ENCODE measurements at places on chromosomes 4 and X.

DNA sequence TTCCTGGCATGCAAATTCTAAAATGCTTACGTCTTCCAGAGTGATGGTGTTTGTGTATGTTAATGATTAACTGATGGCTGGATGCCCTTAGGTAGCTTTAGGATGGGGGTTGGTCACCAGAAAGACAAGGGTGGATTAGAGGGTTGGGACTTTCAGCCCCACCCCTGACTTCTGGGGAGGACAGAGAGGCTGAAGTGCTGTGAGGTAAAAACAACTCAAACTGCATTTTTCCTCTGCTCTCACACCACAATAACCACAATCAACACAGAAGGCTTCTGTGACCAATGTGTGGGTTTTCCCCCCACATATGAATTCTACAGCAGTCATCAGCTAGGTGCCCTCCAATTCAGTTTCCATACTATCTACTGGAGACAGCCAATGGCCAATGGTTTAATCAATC lies 18.7 kb upstream of the DDIT4L start:
- peak; percentile 1 for DNase-seq

- DNase-seq, result no peak
These were observed 23.8 kb upstream of the MAGEC3 start for GRCh38 chrX:141814213-141814857.

DNA sequence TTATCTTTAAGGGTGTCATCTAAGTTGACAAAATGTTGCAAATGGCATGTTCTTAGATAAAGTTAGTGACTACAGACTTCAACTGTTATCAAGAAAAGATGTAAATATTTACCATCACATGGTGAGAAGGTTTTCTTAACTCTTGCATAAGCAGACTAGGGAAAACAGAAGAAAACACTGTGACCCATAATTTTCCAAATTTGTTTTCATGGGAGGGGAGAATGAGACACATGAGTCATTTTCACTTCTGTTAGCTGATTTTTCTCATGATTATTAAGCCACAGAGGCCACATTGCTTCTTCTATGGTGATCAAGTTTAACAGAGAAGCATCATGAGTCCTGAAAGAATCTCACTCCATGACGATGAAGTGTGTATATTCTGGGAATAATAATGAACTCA lies 30.2 kb upstream of the SYTL5 start:
- DNase-seq, result no peak

GRCh38 chrX:17056868-17057608 lies 110.6 kb downstream of the REPS2 start:
- no peak for DNase-seq

GRCh38 chr4:113773014-113773413 lies 11.5 kb upstream of the CAMK2D start:
- no peak for DNase-seq

- no peak for DNase-seq
These were observed 3.2 kb upstream of the CHRNA9 start for GRCh38 chr4:40331961-40332360.

- no peak for DNase-seq
These were observed 414.9 kb downstream of the CENPC start for GRCh38 chr4:67130411-67130810.

DNA sequence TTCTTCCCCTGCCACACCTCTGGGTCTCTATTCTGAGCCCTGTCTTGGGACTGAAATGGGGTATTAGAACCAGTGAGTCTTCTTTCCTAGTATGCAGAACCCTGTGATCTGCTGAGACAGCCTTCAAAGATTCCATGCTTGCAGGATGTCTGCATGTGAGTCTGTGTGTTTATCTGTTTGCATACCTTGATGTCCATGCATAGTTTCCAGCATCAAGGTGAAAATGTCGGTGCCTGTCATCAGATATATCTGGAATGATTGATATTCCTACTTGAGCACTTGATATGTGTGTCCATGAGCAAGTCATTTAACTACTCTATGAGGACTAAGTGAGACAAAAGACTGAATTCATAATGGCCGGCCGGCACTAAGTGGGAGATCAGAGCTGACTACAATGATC lies 117.0 kb upstream of the HS3ST1 start:
- no peak for DNase-seq

GRCh38 chr4:74133786-74134499 lies 24.0 kb upstream of the MTHFD2L start:
- DNase-seq, result peak; percentile 30

- no peak for DNase-seq
These were observed 157.5 kb upstream of the ITM2A start for GRCh38 chrX:79524642-79525041.

DNA sequence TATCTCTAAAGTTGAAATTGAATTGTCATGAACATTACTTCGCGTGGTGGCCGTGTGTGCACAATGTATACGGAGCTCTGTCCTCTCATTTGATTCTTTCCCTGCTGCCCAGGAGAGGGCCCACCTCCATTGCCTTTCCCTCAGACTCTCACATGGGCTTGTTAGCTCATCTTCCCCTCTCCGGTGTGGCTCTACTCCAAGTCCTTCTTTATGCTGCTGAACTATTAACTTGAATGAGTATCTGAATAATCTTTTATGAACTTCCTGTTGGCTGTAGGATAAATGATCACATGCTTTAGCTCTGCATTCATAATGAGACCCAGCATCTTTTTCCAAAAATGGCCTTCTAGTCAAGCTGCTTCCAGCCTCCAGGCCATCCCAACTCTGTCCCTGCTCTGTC lies 68.8 kb upstream of the CLNK start:
- no peak for DNase-seq

DNA sequence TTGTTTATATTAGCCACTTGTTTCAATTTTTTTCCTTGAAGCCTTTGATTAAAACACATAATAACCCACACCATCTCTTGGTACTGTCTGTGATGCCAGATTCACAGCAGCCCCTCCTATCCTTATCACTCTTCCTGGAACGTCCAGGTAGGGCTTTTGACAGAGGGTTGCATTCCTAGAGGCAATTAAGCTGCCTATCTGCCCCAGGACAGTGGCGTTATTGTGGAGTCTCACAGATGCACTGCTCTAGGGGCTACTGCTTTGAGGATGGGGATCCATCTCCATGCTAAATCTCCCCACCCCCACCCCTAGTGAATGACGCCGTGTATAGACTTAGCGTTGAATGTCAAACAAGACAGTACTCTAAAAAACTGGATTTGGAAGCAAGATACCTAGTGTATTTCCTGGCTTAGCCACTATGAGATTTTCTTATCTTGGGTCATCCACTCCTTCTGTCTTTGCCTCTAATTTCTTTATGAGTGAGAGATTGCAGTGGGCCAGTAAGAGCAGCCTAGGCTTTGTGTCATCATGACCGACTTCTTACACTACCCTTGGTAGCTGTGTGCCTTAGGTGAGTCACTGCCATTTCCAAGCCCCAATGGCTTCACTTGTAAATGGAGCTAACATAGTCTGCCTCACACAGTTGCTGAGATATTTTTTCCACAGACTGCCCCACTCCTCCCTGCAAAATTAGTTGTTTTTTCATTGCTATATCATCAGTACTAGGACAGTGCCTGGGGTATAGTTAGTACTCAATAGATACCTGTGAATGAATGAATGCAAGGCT lies 90.9 kb downstream of the EGF start:
- no peak for DNase-seq

GRCh38 chrX:122238801-122239200 lies 945.3 kb upstream of the GRIA3 start:
- no peak for DNase-seq

- DNase-seq, result no peak
These were observed 39.0 kb downstream of the F11 start for GRCh38 chr4:186304866-186305505.

DNA sequence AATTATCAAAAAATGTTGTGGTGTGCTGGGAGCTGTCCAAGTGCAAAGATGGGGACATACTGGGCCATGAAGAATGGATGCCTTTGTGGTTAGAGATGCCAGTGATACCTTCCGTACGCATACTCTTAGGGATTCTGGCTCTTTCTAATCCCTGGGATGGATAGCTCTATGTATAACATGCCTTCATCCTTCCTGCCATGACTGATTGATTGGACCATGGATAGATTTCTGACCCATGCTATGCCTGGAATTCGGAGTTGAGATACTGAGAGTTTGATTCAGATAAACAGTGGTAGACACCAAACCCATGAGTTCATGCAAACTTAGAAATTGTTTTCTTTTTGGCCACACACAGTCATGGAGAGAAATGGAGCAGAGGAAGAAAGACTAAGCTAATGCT lies 147.2 kb upstream of the WDFY3 start:
- DNase-seq, result no peak

DNA sequence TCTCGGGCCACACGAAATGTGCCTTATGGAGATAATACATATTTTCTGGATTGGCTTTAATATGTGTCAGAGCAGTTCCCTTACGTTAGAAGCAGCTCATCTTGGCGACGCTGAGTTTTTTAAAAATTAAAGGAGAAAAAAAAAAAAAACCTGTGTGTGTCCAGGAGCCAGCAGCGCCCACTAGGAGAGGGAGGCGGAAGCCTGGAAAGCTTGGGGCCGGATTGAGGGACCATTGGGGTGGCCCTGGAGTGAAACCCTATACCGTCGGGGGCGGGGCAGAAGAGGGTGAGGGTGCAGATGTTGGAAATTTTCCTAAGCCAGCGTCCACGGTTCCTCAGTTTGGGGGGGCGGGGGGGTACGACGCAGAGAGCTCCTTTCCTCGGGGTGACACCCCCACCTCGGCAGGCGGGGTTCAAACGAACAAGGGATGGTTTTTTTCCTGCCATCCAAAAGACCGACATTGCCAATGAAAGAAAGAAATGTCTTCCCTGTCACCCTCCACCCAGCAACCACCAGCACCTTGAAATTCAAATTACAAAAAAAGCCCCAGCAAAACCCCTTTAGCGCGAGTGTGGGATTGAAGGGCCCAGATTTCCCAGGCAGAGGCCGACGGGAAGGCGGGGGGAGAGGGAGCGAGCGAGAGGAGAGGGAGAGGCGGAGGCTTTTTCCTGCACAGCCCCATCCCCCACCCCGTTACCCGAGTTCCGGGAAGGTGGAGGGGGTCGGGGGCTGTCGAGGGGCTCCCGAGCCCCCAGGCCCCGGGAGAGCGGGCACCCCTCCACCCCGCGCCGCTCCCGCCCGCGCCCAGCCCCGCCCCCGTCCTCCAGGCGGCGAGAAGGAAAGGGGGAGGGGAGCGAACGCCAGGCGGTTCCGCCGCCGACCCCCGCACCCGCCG lies 859 bp downstream of the SMARCA1 start:
- DNase-seq, result no peak

DNA sequence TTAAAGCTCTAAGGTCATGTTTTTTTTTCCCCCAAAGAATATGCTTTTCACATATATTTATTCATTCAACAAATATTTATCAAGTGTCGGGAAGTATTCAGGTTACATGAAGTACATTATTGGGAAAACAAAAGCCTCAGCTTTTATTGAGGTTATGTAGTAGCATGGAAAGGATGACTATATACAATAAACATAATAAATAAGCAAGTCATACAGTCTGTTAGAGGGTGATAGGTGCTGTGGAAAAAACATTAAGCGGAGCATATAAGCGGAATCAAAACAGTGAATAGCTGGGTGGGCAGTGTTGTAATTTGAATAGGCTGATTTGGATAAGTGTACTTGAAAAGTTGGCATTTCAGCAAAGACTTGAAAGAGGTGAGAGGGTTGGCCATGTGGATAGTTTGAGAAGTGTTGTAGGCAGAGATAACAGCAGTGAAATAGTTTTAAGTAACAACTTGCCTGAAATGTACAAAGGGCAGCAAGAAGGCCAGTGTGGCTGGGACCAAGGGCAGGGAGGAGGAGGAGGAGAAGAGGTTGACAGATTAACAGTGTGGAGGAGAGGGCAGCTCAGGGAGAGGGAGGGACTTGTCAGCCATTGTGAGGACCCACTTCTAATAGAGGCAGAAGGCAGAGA lies 558.7 kb downstream of the SPRY1 start:
- DNase-seq, result no peak

GRCh38 chr4:159358226-159358625 lies 255.3 kb downstream of the RAPGEF2 start:
- DNase-seq, result no peak

DNA sequence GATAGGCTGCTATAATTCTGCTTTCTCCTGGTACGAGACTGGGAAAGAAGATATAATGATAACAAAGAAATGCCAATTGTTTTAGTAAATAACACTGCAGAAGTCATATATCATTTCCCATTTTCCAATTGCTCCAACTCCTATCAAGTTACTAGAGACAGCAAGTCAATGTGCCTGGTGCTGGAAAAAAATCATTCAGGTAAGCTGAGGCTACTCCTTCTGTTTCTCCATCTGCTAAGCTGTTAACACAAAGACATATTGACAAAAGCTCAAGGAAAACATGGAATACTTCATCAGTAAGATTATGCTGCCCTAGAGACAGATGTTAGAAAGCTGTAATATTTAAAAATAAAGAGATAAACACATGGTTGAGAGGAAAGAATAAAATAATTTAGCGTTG lies 10.0 kb downstream of the NAA11 start:
- DNase-seq, result no peak

DNA sequence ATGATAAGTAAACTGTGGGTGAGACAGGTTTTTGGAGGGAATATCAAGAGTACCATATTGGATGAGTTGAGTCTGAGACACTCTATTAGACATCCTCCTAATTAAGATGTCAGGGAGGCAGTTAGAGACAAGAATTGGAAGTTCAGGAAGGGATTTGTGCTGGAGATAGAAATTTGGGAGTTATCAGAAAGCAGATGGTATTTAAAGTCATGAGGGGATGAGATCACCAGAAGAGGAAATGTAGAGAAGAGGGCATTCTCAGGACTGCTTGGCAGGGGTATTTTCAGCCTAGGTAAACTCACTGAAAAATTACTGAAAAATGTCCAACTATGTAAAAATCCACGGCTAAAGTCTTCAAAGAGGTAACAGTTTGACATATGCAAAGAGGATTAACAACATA lies 161.6 kb upstream of the PGRMC2 start:
- DNase-seq, result no peak

DNA sequence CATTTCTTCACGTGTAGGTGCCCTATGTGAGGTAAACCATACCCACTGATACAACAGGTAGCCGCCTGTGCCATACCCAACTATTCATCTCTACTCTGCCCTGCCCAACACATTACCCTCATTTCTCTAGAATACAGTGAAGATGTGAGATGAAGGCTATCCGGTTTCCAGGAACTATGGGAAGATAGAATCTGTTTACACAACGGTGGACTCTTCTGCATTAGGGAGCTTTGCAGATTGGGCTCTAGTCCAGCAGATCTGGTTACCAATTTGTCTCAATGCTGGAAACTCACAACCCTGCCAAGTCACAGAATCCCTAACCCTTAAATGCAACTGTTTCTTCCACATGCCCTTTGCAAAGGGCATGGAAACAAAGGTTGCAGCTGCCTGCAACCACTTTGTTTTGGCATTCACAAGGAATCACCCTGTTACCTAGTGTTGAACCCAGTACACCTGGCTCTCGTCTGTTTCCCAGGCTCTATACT lies 6.4 kb upstream of the SLAIN2 start:
- DNase-seq, result no peak

GRCh38 chrX:12843668-12844279 lies 23.1 kb upstream of the TLR7 start:
- DNase-seq, result peak; percentile 69

- DNase-seq, result no peak
These were observed 11.5 kb downstream of the HERC6 start for GRCh38 chr4:88390128-88390527.

- no peak for DNase-seq
These were observed 113.8 kb downstream of the SYNPO2 start for GRCh38 chr4:119002476-119002875.
